ENCODE measurements at places on chromosomes 1 and 21.

DNA sequence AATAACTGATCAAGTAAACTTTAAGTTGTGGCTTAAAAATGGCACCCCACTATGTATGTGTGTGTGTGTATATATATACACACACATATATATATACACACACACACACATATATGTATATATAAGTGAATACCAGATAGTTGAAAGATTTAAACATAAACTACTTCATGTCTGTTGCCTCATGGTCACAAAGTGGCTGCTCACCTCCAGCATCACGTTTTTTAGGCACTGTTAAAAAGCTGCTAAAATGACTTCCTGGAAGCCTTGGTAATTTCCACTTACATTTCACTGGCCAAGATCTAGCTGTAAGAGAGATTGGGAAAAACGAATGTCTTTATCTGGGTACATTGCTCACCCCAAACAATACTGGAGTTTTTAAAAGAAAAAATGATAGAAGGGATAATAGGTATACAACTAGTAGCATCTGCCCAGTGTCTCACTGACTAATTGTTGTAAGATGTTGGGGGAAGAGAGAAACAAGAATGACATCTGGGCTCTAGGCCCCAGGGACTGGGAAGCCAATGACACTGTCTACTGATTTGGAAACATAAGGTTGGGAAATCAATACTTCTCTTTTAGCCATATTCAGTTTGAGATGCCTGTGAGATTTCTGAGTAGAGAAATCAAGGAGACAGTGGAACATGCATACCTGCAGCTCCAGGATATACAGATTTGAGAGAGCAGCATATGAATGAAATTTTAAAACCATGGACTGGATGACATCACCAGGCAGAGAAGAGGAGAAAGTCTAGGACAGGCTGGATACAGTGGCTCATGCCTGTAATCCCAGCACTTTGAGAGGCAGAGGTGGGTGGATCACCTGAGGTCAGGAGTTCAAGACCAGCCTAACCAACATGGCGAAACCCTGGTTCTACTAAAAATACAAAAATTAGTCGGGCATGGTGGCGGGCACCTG, 42.8 kb downstream of the CLDN14 start:
- DNase-seq: no peak

DNA sequence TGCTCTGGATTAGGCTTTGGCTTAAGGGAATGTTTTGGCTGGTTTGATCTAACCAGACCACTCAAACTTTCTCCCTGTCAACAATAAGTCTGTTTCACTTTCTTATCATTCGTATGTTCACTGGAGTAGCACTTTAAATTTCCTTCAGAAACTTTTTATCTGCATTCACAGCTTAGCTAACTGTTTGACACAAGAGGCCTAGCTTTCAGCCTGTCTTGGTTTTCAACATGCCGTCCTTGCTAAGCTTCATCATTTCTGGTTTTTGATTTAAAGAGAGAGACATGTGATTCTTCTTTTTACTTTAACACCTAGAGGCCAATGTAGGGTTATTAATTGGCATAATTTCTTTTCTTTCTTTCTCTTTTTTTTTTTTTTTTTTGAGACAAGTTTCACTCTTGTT, 14.9 kb upstream of the CYB5R1 start:
- DNase-seq: no peak

- DNase-seq: no peak
Measured at GRCh38 chr1:206506405-206507283, 687 bp upstream of the RASSF5 start.

- DNase-seq: no peak
Measured at GRCh38 chr1:161133220-161133740, 813 bp upstream of the DEDD start.

DNA sequence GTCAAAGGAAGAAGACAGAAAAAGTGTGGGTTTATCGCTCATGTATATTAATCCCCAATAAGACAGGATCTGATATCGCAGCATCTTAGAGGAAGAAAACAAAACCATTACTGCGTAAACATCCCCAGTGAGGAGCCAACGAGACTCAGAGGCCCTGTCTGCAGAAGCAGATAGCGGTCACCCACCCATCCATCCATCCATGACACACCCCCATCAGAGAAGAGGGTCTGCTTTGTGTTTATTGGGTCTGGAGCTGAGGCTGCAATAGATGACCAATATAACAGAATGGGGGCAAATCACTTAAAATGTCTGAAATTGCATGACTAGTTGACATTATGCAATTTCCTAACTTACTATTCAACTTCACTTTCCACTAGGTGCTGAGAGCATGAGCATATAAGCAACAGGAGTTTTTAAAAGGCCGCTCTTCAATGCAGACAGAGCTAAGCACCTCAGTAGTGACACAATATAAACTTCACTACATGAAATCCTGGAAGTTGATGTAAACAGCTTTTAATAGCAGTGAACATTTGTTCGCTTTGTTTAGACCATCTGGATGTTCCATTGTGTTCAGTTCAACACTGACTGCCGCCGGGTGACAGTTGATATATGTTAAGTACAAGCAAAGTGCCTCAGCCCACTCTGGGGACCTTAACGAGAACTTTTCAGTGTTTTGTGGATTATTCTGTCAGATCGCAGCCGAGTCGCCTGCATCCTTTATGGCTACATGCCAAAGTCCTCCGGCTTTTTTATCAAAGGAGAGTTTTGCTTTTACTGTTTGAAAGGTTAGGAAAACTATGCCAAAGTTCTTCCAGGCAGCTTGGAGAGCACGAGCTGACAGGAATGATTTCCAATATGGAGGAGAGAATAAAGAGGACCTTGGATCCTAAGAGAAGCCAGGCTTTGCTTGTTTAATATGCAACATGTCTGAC, 167.5 kb downstream of the ZNF281 start:
- no peak for DNase-seq

GRCh38 chr1:172351754-172352161, 68.7 kb upstream of the C1orf105 start:
- no peak for DNase-seq

DNA sequence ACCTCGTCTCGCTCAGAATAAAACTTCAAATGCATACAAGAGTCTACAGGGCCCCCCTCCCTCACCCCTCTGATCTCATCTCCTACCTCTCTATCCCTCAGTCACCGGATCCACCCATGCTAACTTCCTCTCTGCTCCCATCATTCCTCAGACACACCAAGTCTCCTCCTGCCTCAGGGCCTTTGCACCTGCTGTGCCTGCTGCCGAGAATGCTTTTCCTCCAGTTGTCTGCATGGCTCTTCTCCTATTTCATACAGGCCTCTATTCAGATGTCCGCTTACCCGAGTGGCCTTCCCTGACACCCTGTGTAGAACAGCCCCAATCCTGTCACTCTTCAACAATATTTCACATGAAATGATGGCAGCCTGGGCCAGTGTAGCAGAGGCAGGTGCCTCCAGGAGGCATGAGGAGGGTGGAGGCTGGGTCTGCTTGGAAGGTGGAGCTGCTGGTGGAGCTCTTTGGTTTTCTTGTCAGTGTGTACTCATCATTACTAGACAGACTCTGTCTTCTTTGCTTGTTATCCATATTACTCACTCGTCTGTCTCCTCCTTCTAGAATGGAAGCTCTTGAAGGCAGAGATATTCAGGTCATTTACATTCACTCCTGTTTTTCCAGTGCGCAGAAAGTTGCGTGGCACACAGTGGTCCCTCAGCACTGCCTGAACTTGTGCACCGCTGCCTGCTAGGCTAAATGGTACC, 4.2 kb downstream of the SH2D2A start:
- no peak for DNase-seq

DNA sequence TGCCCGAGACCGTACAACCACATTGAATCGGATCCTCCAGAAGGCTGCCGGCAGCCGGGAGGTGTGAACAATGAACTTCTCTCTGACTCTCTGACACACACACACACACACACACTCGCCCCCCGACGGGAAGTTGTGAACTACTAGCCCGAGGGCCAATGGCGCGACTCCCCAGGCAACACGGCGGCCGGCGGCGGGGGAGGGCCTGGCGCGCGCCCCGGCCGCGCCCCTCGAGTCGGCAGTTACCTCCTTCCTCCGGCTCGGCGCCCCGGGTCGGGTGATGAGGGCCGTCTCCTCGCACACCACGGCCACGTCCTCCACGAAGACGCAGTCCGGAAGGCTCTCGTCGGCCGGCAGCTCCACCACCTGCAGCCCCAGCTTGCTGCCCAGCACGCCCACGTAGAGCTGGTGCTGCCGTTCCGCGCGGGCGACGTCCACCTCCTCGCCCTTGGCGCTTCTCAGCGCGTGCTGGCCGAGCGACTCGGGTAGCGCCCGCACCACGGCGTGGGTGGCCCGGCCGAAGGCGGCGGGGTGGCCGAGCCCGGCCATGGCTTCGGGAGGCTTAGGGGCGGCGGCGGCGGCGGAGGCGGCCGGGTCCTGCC, 361 bp downstream of the DDAH1 start:
- peak; percentile 28 for DNase-seq

GRCh38 chr21:44767834-44768831, 33.5 kb downstream of the UBE2G2 start:
- DNase-seq: no peak

DNA sequence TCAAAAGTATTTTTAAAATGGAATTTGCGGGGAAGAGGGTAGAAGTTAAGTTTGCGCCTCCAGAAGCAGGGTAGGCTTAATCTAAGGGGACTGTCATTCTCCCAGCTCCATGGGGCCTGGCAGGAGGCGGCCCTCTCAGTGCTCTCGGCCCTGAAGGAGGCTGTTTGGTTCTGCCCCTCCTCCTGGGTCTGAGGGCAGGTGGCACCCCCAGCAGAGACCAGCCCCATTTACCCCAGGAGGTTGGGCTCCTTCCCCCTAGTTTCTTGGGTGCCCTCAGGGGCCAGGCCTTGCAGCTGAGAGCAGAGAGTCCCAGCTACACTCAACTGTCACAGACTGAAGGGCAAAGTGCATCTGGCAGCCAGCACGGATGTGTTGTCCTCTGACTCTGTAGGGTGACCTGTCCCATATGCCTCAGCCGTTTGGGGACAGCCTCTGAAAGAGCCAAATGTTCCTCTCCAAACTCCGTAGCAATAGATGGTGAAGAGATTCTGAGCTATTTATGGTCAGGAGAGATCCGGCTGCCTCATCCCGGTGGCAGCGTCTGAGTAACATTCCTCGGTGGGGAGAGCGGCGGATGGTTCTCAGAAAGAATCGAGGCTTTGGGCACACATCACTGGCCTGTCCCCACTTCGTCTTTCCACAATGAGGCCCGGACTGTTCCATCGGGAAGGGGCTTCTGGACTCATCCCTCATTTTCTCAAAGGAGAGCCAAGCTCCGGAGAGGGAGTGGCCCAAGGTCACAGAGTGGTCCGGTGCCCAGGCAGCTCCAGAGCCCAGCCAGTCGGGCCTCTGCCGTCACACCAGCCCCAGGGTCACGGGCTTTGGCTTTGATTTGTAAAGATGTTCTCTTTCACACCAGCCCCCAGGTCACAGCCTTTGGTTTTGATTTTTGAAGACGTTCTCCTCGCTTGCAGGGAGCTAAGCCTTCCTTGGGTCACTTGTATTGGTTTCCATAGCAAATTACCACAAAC, 424.2 kb upstream of the VAMP3 start:
- DNase-seq: no peak

GRCh38 chr1:41322835-41323234, 38.4 kb upstream of the FOXO6 start:
- DNase-seq: peak; percentile 31

- no peak for DNase-seq
Measured at GRCh38 chr1:201489643-201490261, 17.2 kb downstream of the CSRP1 start.

DNA sequence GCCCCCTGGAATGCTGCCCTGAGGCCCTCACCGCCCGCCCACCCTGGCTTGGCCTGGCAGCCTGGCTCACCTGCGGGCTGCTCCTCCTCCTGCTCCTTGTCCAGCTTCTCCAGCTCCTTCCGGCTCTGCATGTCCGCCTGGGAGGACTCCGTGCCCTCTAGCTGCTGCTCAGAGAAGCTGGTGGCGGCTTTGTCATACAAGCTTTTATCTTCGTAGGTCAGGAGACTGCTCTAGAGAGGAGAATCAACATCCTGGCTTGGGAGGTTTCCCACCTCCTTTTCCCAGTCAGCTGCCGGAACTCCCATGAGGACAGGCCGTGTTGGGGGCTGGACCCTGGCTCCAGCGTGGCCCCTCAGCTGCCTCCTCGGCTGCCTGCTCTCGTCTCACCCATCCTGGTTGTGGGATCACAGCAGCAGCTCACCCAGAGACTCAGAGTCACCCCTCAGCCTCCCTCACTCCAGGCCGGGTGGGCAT, 36.6 kb upstream of the TMEM52 start:
- DNase-seq: no peak

DNA sequence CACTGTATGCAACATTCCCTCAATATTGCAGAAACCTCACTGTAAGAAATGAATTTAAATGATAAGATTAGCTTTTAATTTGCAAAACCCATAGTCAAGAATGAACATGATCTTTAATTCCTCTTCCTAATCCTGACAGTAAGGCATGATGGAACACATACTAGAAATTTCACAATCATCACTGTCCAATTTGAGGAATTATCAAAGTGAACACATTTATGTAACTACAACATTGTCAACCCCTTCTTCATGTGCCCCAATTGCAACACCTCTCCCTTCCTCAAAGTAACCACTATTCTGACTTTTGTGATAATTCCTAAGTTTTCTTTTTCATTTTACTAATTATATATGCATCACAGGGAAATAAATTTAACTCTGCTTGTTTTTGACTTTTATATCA, 103.1 kb downstream of the LHX8 start:
- no peak for DNase-seq
